Skeletal muscle tissue (tissue), 5 donors: ENCODE measurements at places on chromosomes 4 and X. TPM values are rescaled to one million over a fixed set of nuclear protein-coding genes. Genes with fewer than 3 reads are reported as not detected.

CYTL1 gene
- total RNA-seq, result 2.1 TPM

SERPINA7 gene
- total RNA-seq, result not detected

SMPX gene
- total RNA-seq, result 223 TPM

C4orf36 gene
- total RNA-seq, result not detected

DGKQ gene
- total RNA-seq, result 2.1 TPM

ARHGAP6 gene
- 8.4 TPM for total RNA-seq

GC gene
- not detected for total RNA-seq

MGAT4D gene
- not detected for total RNA-seq

GPC3 gene
- 306 TPM for total RNA-seq

AREG gene
- not detected for total RNA-seq
